ENCODE measurements at places on chromosomes 4 and X.

DNA sequence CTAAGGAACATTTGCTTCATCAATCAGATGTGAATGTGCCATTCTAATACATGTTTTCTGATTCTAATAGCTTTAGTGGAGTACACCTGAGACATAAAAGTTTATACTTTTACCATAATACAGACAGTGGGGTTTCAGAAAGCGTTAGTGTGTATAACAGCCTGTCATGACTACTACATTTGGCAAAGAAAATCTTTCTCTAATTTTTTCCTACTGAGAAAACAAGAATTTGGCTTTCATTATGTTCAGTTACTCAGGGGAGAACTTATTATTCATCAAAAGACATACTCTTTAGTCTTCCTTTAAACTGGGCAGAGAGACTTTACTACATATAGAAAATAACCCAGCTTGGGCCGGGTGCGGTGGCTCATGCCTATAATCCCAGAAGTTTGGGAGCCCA, 104.9 kb downstream of the PCDH18 start:
- DNase-seq: no peak

DNA sequence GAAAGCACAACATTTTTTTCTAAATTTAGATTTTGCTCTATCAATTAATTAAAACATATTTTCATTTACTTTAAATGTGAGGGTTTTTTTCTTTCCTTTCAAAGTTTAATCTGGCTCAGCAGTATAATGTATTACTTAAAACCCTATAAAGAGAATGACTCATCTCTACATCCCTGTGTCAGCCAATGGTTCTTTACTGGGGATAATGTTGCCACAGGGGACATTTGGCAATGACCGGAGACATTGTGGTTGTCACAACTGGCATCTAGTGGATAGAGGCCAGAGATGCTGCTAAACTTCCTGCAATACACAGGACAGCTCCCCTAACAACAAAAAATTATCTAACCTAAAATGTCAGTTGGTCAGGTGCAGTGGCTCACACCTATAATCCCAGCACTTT, 53.8 kb downstream of the SYNPO2 start:
- no peak for DNase-seq

- no peak for DNase-seq
These were observed 3.9 kb downstream of the PLP1 start for GRCh38 chrX:103780336-103781061.

DNA sequence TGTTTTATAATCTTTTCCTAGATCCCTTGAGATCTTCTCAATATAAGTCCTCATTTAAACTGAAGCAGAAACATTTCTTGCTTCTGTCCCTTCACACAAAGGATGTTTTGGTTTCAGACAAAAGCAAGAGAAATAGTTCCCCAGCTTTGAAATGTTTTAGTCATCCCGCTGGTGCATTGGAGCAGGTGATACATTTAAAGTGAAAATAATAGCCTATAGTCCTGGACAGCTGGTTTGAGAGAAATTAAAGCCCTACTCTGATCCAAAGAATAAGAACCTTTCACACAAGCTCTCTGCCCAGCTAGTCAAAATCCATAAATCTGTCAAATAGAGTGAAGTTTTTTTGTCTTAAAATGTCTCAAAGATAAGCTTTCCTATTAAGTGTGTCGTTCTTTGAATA, 79.4 kb downstream of the LUZP4 start:
- DNase-seq: no peak

- DNase-seq: no peak
These were observed 133.4 kb downstream of the ATG4A start for GRCh38 chrX:108224727-108225621.

GRCh38 chr4:10925996-10926395, 241.4 kb upstream of the CLNK start:
- DNase-seq: no peak

- DNase-seq: no peak
These were observed 7.8 kb downstream of the TMEM271 start for GRCh38 chr4:568351-568652.

GRCh38 chr4:87697272-87697671, 47.2 kb downstream of the DMP1 start:
- DNase-seq: no peak

- DNase-seq: no peak
These were observed 154.3 kb downstream of the CFAP299 start for GRCh38 chr4:80489798-80490197.

GRCh38 chrX:35773958-35774564, 24.1 kb upstream of the MAGEB16 start:
- DNase-seq: no peak

DNA sequence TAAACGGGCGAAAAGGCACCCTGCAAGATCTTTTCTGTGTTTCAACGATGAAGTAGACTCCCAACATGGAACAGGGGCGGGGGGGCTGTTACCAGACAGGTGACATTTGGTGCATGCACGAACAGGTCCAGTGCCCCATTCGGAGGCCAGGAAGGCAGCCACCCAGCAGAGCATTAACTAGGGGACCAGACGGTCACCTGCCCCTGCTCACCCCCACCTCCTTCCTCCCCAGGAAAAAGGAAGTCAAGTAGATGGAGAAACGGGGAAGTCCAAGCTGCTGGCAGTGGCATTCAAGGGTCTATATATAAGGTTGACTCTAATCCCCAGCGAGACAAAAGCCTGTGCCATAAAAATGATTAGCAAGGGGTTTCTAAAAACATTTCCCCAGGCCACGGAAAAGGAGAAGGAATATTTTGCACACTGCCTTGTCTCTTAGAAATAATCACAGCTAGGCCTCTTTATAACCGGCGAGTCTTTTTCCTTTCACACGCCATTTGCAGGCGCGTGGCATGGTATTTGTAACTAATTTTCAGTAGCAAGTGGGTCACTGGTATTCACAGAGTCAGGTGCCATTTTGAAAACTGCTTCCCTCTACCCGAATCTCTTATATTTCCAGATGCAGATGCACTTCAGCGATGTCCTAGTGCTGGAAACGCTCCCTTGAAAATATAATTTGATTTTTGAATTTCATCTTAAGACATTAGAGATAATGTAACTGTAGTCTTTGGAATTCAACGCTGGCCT, 1.2 kb upstream of the TMSB4X start:
- DNase-seq: no peak

DNA sequence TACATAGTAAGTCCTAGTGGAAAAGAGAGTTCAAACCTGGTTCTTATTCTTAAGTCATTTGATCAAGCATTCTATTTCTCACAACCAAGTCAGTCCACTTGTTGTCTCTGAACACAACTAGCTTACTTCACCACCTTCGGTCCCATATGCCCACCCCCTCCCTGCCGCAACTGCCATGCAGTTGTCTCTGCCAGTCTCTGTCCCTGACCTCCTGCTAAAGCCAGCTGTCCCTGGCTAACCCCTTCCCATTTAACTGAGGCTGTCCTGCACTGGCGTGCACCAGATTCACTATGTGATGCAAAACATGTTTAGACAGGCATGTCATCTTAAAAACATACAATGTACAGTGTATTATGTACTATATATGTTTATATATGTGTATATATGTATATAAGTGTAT, 12.7 kb downstream of the FRAS1 start:
- no peak for DNase-seq

DNA sequence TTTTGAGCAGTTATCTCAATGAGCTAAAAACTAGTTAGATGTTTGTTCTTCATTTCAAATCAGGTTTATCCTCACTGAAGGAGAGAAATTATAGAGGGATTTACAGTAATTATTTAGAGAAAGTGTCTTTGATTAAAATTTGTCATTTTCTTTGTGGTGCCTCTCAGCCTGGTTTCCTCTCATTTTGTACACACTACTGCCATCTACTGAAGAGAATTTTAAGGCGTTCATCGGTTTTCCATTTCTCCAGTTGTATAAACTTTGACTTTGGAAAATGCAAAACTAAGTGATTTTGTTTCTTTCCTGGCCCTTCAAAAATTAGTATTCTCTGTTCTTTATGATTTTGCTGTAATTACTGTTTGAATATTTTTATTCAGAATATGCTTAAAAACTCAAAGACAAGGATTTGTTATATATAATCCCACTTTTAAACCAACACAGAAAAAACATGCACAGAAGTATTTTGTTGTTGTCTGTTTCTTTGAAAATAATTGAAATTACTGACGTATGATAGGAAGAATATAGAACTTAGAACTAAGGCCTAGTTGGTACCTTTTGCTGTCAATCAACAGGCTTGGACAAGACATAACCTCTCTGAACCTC, 34.4 kb upstream of the ANXA3 start:
- no peak for DNase-seq

DNA sequence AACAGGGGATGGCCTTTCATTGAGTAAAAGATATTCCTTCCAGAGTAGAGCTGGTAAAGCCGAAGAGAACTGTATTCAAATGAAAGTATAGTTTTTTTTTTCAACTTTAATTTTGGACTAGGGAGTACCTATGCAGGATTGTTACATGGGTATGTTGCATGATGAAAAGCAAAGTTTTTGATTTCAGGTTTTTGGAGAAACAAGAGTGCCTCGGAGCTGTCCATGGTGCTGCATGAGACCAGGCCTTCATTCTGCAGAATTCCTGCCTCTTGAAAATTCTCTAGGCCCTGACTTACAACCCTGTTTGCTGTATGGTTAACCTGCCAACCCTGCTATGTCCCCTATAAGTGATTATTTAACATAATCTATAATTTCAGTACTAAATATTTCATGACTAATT, 1065.7 kb upstream of the FTHL17 start:
- no peak for DNase-seq

- DNase-seq: no peak
These were observed 111.4 kb downstream of the MAD2L1 start for GRCh38 chr4:119955256-119955655.

DNA sequence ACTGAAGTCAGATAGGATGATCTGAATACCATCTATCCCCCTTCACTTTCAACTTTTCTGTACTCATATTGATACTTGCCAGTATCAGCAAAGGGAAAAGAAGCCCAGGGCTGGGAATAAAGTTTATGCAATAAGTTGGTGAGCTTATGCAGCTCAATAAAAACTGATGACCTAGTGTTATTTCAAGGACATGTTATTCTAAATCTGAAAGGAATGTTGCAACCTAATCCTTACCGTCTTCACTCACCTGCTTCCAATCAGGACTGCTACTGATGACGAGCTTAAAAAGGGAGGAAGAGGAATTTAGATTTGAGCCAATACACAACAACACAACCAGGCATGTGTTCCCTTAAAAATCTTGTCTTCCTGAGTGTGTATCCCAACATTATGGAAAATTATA, 419.9 kb downstream of the SPRY1 start:
- DNase-seq: no peak

DNA sequence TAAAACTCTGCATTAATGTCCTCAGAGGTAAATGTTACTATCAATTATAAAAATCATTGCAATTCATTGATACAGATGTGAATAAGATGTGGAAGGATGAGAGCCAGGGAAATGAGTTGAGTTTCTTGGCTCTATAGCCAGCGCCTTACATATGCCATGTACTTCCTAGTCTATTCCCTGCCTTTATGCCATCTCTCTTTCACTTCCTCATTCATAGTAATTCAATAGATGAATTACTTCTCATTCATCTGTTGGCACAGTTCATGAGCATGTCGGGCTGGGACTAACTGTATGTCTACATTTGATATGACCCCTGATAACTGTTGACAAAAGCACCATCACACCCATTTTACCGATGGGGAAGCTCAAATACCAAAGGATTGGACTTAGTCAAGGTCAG, 55.7 kb downstream of the LNX1 start:
- no peak for DNase-seq

- no peak for DNase-seq
These were observed 1.1 kb downstream of the NUDT9 start for GRCh38 chr4:87423317-87424098.

DNA sequence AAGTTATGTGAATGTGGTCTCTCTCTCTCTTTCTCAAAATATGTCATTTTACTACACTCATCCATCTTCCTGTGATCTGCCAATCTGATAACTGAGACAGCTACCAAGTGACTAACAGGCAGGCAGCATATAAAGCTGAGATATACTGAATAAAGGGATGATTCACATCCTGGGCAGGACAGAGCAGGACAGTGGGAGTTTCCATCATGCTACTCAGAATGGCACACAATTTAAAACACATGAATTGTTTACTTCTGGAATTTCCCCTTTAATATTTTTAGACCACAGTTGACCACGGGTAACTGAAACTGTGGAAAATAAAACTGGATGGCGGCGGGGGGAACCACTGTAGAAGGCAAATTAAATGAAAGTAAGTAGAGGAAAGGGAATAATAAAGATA, 58.6 kb upstream of the DCTD start:
- no peak for DNase-seq

GRCh38 chrX:118503260-118504041, 7.8 kb downstream of the DOCK11 start:
- DNase-seq: no peak

- DNase-seq: no peak
These were observed 171.7 kb downstream of the PAPSS1 start for GRCh38 chr4:107548211-107548905.

- no peak for DNase-seq
These were observed 229.6 kb downstream of the PRDM5 start for GRCh38 chr4:120692964-120693363.

DNA sequence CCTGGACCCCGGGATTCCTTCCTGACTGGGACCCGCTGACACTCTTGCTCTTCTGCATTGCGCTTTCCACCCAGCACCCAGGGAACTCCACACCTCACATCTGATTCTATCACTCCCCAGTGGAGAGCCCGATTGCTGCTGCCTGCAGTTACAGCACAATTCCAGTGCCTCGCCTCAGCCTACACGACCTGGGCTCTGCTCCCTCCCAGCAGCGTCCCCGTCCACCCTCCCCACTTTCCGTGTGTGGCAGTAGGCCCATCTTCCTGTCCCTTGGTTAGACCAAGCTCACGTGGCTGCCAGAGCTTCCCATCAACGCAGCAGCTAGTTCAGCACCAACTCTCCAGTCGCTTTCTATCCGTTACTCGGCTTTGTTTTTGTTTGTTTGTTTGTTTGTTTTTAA, 66.6 kb upstream of the SORBS2 start:
- no peak for DNase-seq

DNA sequence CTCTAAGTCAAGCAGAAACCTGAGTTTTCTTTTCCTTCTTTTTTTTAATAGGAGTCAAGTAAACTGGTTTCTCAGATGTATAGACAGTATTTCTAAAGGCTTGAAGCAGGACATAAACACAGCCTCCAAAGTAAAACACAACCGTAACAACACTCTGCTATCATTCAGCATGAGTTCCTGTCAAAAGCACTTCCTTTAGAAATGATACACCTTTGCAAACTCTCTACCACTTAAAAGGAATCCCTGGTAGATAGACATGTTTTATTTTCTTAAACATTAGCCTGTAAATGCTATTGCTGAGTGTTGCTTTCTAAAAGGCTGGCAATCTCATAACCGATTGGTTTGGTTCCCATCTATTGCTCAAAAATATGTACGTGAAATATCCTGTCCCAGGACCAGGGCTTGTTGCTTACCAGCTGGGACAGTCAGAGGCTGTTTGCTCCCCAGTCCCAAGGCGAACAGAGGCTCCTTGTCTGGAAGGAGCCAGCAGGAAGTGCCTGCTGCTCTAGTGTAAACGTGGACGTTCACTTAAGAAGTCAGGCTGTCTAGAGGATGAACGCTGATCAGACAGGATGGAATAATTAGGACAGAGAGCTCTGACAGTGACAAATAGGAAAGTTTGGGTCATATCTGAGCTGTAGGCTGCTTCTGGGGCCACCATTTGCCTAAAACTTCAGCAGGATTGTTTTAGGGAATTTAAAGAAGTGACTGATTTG, 173.9 kb upstream of the KLF3 start:
- no peak for DNase-seq
